ENCODE measurements at places on chromosomes 4 and X. TPM values are rescaled to one million over a fixed set of nuclear protein-coding genes. Genes with fewer than 3 reads are reported as not detected.

DNA sequence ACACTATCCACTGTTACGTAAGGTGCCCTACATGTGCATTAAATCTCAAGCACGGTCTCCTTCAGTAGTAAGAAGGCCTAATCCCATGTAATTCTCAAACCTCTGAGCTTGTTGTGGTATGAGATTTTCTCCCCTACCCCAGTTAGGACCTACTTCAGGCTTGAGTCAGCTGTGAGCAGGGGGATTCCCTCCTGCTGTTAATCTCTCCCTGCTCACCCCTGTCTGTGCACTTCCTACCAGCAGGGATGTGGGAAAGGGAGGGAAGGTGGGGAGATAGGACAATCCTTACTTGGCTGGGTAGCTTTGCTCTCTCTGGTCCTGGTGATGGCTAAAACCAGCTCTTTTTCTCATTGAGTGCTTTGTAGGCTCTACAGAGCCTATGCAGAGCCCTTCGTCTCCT lies 60.8 kb downstream of the PALLD start:
- DNase-seq = no peak

Gene GRIA3
- total RNA-seq = 1.1 TPM

- no peak for DNase-seq
Observed at GRCh38 chr4:80184825-80185756, 12.2 kb upstream of the PRDM8 start.

Gene IDH3G
- 99.5 TPM for total RNA-seq

DNA sequence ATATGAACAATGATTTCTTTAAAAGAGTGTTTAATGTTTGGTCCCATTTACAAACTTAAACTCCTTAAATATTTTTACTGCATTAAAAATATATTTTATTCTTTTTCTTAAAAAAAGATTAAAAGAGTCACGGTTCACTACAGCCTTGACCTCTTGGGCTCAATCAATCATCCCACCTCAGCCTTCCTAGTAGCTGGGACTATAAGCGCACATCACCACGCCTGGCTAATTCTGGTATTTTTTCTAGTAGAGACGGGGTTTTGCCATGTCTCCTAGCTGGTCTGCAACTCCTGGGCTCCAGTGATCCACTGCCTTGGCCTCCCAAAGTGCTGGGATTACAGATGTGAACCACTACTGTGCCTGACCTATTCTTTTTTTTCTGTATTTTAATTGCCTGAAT lies 104.7 kb upstream of the TLR2 start:
- DNase-seq = no peak
